ENCODE measurements at places on chromosomes 3 and 15. TPM values are rescaled to one million over a fixed set of nuclear protein-coding genes. Genes with fewer than 3 reads are reported as not detected.
A peak's percentile ranks its signal among the peaks of the same experiment; 100 is the strongest.

DNA sequence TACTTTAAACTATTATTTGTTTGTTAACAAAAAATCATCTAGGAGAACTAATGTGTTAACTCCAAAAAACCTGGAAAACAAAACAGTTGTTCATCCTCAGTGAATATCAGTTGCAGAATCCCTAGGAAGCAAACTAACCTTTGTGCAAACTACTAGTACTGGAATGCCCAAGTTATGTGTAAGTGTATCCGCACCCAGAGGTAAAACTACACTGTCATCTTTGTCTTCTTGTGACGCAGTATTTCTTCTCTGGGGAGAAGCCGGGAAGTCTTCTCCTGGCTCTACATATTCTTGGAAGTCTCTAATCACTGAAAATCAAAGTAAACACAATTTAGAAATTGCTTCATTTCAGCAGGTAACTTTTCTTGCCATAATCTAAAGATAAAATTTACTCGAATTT lies 29.8 kb downstream of the DYNC1LI1 start:
- DNase-seq = no peak

Gene LRRN1
- total RNA-seq = 0.26 TPM

Gene SPRED1
- total RNA-seq = 15.6 TPM

GRCh38 chr3:15171096-15171495 lies 35.0 kb upstream of the CAPN7 start:
- peak; percentile 55 for DNase-seq

DNA sequence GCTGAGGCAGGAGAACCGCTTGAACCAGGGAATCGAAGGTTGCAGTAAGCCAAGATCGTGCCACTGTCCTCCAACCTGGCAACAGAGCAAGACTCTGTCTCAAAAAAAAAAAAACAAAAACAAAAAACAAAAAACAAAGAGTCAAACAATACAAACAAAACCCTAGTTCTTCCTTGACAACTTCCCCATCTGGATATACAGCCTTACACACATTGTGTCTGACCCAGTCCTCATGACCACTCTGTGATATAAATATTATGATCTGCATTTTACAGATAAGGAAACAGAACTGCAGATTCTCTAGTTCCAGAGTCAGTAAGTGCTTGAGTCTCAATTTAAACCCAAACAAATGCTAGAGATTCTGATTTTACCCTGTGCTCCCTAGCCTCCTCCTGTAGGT lies 4.8 kb upstream of the ESYT3 start:
- no peak for DNase-seq

DNA sequence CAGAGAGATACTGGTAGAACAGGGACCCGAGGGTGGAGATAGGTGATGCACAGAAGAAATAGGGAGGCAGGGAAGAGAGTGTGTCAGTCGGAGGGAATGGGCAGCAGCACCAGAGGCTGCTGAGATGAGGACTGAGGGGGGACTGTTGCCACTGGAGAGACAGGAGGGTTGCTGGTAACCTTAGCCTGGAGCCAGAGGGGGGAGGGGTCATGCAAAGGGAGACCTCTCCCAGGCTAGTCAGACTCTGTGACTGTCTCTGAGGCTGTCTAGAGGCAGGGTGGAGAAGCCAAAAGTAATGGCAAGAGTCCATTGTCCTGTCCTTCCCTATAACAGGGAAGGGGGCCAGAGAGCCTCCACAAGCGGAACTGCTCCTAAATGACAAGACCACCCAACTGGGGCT lies 2.1 kb upstream of the DLEC1 start:
- DNase-seq = no peak

- no peak for DNase-seq
Observed at GRCh38 chr15:75431270-75431669, 20.2 kb downstream of the SIN3A start.

Gene ZIC4
- not detected for total RNA-seq

Gene PLA2G4F
- 10.2 TPM for total RNA-seq

Gene LRRIQ4
- total RNA-seq = not detected

DNA sequence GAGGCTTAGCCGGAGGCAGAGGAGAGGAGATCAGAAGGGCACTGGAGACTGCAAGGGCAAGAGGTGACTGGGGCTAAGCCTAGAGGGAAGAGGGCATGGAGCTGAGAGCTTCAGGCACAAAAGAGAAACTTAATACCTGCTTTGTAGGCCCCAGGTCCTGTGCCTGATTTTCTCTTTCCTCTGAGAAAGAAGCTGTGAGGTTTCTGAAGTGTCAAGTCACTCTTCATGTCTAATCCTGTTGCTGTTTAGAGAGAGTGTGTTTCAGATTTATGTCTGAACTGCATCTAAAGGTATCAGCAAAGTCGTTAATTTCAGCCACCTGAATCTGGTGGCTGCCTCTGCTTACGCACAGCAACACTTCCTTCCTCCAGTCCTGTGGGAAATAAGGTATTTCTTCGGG lies 106.9 kb upstream of the RNU6-1 start:
- no peak for DNase-seq

GRCh38 chr3:31495971-31496665 lies 36.6 kb upstream of the STT3B start:
- DNase-seq = peak; percentile 22

- DNase-seq = peak; percentile 77
Observed at GRCh38 chr15:39411102-39411989, 169.5 kb upstream of the THBS1 start.

- DNase-seq = peak; percentile 22
Observed at GRCh38 chr3:4398120-4398940, 68.7 kb downstream of the SUMF1 start.

DNA sequence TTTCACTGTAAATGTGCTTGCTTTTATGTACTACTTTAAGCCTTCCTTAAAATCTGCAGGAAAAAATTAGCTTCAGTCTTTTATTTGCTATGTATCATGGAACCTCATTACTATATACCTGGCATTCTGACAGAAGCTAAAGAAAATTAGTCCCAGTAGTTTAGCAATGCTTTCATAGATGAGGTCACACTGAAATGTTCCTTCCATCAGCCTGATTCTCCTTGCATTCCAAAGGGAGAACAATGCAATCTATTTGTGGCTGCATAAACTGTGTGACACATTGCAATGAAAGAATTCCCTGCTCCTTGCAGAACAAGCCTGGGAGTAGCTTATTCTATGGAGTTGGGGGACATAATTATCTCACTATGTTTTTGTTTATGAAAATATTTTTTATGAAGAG lies 691.5 kb upstream of the ARPP21 start:
- peak; percentile 54 for DNase-seq

Gene CCR8
- total RNA-seq = not detected

Gene FEZF2
- total RNA-seq = not detected

DNA sequence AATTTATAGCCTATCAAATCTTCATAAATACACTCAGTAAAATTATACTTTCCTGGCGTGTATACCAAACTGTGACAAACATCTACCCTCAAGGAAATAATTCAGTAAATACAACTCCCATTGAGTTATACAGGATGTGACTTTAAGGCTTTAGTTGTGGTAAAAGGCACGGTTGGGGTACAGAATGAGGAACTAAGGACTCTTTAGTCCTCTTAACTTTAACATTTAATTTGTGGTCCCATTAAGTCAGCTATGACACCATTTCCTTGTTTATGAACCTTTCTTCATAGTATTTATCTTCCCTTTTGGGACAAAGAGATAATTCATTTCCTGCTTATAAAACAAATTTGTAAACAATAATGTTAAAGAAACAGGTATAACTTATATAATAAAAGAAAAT lies 30.2 kb downstream of the IFT80 start:
- DNase-seq = no peak

Gene FBXO40
- total RNA-seq = not detected

DNA sequence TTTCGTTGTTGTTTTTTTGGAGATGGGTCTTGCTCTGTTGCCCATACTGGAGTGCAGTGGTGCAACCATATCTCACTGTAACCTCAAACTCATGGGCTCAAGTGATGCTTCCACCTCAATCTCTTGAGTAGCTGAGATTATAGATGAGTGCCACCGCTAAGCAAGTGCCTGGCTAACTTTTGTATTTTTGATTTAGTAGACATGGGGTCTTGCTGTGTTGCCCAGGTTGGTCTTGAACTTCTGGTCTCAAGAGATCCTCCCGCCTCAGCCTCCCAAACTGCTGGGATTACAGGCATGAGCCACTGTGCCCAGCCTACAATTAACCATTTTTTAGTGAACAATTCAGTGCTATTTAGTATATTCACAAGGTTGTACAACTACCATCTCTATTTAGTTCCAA lies 42.2 kb downstream of the ARHGEF3 start:
- no peak for DNase-seq

GRCh38 chr3:27880969-27881892 lies 159.1 kb upstream of the EOMES start:
- DNase-seq = no peak

GRCh38 chr3:59798372-59799086 lies 748.7 kb upstream of the CFAP20DC start:
- DNase-seq = peak; percentile 65

Gene WDR93
- not detected for total RNA-seq

Gene CLRN1
- total RNA-seq = not detected

DNA sequence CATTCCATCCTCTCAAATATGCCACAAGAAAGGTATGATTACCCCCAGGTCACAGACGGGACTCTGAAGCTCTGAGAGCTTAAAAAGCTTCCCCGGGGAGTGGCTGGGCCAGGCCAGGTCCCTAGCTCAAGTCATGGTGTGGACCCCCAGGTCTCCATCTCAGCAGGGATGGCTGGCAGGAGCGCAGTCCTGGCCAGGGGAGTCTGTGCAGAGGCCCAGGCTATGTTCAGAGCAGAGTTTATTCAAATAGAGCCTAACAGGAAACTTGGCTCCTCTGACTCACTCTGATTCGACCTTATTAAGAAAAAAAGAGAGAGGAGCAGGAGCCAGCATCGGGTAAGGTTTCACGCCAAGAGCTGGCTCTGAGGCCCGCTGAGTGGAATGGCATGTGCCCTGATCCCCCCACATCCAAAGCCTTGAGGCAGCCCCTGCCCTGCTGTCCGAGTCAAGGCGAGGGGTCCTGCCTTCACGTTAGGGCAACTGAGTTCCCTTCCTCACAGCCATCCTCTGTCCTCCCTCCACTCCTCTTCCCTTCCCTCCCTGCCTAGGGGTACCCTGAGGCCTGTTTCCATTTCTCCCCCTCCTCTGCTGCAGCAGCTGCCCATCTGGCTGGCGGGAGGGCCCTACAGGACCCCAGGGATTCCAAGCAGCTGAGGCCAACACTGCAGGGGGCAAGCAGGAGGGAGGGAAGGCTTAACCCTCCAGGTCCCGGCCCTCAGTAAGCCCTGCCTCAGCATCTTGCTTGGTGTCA lies 1.9 kb upstream of the LOXL1 start:
- peak; percentile 75 for DNase-seq

Gene CYP1A1
- 0.26 TPM for total RNA-seq

DNA sequence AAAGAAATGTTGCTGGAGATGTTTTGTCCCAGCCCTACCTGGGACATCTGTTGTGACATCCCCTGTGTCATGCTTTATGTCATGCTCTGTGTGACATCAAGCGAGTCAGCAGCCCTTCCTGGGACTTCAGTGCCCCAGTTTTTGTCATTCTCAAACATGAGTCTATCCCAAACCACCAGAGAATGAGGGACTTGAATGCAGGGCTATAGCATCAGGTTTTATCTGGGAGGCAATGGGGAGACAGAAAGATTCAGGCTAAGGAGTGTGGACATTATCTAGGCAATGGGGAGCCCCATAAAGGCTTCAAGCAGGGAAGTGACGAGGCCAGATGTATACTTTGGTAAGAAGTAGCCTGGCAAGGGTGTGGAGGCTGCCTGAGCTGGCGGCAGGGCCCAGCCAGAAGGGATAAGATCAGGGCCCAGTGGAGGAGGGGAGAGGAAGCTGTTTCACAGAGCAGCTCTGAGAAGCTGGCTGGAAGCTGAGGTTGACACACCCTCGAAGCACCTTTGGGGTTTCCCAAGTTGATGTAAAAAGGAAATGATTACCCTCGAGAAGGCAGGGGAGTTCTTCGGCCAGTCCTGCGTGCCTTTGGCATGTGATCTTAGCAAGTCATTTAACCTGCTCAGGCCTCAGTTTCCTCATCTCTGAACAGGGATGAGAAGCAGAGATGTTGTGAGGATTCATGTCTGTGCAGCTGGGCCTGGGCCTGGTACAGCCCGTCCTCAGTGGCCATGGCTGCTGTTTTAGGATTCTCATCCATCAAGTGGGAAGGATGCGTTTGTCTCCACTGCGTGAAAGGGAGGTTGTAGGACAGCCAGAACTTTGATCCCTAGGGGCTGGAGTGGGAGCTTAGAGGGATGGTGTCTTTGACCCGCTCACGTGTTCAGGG lies 34.3 kb downstream of the IRAK2 start:
- DNase-seq = peak; percentile 95

DNA sequence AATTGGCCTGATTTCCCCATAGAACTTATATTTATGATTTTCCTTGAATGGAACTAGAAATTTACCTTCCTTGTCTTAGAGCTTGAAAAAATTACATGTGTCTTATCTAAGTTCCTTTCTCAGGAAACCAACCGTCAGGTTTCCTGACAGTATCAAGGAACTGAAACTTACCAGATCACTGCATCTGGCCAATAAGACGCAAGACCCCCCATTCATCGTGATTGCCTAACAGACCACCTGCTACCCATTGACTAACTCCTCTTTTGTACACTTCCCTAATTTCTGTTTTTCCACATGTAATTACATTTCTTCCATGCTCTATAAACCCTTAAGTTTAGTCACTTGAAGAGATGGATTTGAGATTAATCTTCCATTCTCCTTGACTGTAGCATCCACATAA lies 517.2 kb upstream of the CBLB start:
- DNase-seq = no peak

DNA sequence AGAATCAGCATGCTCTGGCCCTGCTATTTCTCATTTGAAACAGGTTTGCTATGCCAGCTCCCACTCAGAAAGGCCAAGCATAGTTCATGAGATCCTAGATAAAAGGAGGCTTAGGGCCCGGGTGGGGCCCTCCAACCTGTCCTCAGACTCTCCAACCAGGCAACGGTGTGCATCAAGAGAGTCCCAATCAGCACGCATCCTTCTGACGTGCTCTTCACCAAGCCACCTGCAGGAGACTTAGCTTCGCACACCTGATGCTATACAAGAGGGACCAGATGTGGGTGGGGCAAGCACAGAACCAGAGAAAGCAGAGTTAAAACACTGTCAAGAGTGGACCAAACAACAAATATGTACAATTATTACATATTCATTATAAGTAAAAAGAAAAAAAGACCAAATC lies 17.3 kb downstream of the STIMATE start:
- no peak for DNase-seq

GRCh38 chr3:122515020-122515468 lies 305 bp upstream of the KPNA1 start:
- DNase-seq = no peak

Gene SGO1
- under 0.01 TPM for total RNA-seq

DNA sequence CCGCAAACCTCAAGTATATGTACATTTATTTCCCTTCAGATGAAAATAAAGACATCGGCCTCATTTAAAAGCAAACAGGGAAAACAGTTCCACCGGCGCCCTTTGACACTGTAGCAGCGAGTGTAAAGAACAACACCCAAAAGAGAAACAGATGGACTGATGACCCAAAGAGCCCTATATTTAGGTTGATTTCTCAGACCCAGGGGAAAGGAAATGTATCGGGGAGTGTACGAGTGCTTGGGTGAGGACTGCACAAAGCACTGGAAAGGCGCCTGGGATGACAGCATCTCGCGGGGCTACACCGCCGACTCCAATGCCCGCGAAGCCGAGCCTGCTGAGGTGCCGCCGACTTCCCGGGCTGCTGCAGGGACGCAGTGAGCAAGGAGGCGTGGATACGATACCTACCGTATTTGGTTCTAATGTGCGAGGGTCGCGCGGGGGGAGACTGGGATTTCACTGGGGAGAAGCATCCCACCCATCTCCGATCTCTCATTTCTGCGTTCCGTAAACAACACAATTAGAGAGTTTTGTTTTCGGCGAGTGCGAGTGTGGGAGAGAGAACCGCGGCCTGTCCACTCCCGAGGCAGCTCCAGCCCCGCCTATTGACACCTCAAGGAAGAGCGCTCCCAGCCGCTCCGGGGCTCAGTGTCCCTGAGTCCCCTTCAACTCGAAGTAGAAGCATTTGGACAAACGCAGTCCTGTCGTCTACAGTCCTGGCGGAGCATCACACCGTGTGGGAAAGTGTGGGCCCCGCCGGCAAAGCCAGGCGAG lies 2.0 kb downstream of the MECOM start:
- DNase-seq = peak; percentile 47

All from bronchial epithelial cell (primary cell).